Ascending aorta (tissue), 2 donors: ENCODE measurements at places on chromosomes 7 and 10.

DNA sequence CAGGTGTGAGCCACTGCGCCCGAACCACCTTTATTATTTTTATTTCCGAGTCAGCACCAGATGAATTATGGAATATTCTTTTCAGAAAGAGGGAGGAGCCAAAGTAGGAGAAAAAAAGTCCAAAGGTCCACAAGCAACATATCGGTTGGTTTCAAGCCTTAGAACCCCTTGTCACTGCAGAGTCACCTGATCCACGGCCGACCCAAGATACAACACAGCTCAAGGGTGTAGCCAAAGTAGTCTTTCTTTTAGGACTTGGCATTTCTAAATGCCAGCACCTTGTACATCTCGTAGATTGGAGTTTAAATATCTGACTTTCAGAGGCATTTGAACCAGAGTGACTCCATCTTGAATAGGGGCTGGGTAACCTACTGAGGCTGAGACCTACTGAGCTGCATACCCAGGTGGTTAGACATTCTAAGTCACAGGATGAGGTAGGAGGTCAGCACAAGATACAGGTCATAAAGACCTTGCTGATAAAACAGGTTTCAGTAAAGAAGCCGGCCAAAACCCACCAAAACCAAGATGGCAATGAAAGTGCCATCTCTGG is 113.9 kb upstream of the ANLN start:
- no peak for DNase-seq

DNA sequence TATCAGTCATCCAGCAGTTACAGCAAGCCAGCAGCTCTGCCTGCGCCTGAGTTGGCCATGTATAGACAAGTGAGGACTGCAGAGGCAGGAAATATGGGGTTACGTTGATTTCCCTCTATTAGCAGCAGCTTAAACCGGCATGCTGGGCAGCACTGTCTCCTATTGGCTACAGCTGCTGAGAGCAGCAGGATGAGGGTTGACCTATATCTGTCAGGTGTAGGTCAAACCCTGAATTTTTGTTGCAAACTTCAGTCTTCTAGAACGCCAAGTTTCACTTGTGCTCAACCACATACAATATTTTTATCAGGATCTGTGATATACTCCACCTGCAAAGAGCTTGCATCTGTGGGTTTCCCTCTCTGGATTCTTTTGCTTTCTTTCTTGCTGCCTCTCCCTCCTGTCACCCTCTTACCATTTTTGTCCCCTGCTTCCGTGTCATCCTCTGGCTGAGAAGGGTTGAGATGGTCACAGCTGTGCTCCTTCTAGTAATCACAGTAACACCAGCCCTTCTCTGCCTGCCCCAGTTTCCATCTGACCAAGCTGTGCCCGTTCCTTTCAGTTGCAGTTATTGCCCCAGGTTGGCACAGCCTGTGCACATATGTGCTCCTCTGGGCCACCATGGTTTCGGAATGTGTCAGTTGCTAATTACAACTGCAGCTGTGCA is 23.8 kb upstream of the GLCCI1 start:
- DNase-seq, result no peak

GRCh38 chr10:92834986-92835385 is 13.3 kb upstream of the EXOC6 start:
- no peak for DNase-seq

DNA sequence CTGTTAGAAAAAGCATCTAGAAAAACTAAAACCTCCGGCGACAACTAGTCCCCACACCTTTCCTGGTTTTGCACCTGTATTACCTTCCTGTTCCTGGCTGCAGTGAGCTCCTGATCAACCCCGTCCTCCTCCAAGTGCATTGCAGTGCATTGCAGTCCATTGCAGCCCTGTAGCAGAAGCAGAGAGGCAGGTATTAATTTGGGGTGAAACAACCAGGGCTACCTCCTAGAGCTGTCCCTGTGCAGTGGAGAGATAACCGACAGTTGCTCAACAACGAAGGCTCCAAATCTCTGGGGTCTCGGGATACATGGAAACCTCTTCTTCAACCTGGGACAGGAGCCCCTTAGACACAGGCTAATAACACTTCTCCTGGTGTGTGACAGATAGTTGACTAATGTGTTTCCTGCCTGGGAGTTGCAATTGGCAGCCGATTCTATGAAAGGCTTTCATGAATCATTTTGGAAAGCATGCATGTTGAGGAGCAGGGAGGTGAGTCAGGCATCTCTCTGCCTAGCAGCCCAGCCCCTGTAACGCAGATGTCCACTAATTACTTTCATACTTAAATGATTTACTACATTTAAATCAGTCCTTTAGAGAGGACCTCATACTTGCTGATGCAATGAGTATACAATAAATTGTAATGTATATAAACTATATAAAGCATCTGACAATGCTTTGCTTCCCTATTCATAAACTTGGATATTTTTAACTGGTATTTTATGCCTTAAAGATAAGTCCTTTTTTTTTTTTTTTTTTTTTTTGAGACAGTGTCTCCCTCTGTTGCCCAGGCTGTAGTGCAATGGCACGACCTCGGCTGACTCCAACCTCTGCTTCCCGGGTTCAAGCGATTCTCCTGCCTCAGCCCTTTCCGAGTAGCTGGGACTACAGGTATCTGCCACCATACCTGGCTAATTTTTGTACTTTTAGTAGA is 59.0 kb downstream of the PRR15 start:
- no peak for DNase-seq

GRCh38 chr10:51846856-51847506 is 147.6 kb upstream of the CSTF2T start:
- no peak for DNase-seq
